Right forelimb (tissue), 1 donor: ENCODE measurements at places on chromosomes 16 and 17.

DNA sequence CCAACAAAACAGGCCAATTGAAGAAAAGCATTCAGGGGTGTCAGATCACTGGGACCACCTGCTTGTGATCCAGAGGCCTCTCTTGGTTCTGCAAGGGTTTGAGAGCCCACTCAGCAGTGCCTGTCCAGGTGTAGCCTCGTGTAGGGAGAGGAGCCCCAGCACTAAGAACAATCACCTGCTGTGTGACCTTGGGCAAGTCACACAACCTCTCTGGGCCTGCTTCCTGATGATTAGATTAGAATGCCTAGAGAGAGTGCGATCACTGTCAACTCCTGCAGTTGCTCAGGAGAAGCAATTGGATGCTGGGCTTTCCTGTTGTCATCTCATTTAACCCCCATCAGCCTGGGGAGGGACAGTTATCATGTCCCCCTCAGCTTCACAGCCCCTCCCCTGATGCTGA lies 10.2 kb downstream of the DLX3 start:
- no peak for DNase-seq

- DNase-seq, result no peak
Measured at GRCh38 chr16:87607223-87607622, 4.9 kb downstream of the JPH3 start.

GRCh38 chr17:80124351-80124981 lies 22.5 kb downstream of the EIF4A3 start:
- DNase-seq, result no peak

DNA sequence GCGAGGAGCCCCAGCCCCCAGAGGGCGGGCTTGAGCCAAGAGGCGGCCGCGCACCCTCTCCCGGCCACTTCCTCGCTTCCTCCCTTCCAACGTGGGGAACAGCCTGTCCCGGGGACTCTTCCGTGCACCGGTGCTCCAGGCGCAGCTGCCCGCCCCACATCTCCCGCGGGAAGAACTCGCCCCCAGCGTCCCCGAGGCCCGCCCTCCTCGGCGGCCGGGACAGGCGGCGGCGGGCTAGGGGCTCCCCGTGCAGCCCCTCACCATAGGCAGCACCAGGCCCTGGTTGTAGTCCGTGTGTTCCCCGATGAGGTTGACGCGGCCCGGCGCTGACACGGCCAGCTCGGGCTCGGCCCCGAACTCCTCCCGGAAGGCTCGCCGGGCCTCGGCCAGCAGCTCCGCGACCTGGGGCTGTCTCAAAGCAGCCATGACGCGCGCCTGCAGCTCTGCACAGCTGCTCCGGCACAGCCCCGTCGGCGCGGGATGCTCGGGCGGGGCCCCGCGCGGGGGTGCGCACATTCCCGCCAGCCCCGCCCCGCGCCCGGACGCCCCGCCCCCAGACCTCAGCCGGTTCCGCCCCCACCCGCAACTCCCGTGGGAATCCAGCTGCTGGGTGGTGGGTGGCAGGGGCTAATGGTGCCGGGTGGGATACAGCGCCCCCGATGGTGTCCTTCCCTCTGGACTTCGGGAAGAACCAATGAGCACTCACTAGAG lies at the start of gene GALK1:
Gene GALK1 (minus strand): TSS at position 482 of the 711 bp plus-strand sequence. CDS start 56 bp downstream, at position 426.
- DNase-seq, result peak; percentile 87

DNA sequence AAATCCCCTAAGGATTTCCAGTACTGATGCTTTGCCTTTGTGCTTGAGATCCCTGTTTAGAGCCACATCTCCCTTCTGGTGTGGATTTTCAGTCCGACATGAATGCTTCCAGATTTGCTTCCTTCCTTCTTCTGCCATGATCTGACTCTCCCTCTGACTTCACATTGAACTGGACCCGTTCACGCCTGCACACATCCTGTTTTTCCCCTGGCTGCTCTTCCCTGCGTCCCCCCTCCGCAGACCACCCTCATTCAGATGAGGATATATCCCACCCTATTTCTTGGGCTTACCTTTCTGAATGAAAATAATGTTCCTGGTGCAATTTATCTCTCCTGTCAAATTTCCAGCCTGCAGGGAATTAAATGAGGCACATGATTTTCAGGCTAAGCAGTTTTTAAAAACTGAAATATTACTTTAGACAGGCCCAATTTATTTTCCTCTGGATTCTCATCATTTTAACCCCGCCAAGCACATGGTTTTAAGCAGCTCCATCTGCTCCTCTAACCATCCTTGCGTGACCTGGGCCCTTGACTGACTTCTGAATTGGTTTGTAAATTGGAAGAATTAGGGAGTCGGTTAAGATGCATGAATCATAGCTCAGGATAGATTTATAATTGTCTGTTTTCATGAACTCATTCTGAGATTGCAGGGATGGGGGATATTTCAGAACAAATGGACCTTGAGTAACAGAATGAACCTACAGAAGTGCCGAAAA lies 59.2 kb downstream of the BMERB1 start:
- peak; percentile 54 for DNase-seq

GRCh38 chr17:40499551-40500189 lies 1.8 kb downstream of the TNS4 start:
- peak; percentile 78 for DNase-seq

- peak; percentile 26 for DNase-seq
Measured at GRCh38 chr16:86579268-86580062, 1.1 kb downstream of the FOXL1 start.

GRCh38 chr16:67661101-67661761 lies 471 bp downstream of the PARD6A start:
- DNase-seq, result no peak

GRCh38 chr16:46895399-46896313 lies 11.5 kb downstream of the GPT2 start:
- DNase-seq, result no peak

DNA sequence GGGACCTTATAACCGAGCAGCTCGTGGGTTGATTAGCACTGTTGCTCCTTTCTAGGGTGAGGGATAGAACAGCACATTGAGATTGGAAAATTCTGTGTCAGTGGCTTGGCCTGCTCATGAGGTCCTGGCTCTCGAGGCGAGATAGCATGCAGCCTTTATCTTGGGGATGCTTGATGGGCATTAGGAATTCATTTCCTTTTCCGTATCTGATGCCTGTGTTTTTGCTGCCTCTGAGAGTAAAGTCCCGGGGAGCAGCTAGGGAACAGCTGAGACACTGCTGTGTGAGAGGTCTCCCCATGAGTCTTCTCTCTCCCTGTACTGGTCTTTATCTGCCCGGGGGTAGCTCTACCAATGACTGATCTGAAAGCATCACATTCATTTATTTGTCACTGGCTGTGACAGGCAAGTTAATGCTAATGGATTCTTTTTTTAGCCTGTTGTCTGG lies 14.5 kb downstream of the MSI2 start:
- no peak for DNase-seq

- no peak for DNase-seq
Measured at GRCh38 chr16:51267681-51268080, 116.6 kb upstream of the SALL1 start.

- DNase-seq, result no peak
Measured at GRCh38 chr17:68353111-68353521, 61.8 kb downstream of the ARSG start.

DNA sequence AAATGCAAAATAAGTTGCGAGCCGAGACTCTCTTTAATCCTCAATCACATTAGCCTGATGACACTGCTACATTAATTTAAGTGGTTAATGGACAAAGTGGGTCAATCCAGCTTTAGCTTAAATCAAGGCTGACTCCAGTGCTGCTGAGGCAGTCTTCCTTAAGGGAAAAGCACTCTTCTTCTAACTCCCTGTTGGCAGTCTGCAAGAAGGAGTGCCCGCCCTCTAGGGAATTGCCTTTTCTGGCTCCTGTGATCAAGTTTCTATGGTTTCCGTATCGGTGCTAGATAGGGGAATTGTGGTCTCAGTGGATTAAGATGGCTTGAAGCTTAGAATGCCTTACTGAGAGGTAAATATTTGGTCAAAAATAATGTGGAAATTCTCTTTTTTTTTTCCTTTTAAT lies 41.0 kb downstream of the HS3ST3B1 start:
- no peak for DNase-seq

GRCh38 chr16:25040543-25040942 lies 25.4 kb upstream of the ARHGAP17 start:
- DNase-seq, result no peak

DNA sequence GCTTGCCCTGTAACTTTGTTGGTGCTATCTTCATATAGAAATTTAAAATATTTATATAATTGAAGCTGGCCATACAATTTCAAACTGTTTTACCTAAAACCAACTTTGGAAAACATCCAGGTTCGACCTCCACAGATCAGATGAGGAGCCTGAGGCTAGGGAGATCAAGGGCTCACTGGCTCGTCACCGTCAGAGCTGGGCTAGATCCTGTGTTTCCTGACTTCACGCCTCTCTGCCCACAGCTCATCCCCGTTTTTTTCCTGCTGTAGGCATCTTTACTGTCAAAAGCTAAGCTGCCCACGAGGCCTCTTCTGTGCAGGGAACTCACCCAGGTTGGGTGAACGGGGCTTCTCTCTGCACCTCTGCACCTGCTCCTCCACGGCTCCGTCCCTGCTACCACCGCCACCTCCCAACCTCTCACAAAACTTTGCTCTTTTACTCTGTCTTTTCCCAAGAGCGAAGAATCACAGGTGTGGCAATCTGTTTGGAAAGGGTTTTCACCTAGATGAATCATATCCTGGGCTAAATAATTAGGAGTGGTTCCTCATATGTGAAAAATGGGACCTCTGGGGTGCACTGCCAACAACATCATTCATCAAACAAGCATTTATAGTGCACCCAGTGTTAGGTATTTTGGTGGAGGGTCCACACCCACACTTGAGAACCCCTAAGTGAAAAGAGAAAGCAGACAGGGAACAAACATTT lies 24.8 kb upstream of the KDM6B start:
- no peak for DNase-seq

DNA sequence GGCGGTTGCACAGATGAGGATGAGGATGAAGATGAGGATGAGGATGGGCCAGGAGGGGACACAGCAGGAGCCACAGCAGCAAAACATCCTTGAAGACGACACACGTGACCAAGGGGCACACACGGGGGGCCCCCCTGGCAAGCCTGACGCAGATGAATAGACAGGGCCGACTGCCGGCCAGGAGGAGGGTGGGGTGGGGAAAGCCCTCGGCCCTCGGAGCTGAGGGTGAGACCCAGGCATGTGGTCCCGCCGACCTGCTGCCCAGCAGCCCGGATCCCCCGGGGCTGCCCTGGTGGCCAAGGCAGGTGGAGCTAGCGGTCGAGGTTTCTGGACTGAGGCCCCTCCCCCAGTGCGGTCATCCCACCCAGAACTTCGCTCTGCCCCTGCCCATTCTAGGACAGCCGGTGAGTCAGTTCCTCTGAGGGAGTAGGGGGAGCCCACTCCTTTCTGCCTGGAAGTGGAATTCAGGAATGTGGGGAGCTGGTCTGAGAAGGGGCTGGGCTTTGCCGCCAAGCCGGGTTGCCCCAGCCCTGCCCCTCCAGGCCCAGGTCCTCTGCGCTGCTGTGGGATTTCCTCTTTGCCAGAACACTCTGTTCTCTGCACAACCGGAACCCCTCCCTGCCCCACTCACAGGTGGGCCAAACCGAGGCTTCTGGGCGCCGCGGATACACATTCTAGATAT lies 9.9 kb downstream of the CYGB start:
- DNase-seq, result no peak

DNA sequence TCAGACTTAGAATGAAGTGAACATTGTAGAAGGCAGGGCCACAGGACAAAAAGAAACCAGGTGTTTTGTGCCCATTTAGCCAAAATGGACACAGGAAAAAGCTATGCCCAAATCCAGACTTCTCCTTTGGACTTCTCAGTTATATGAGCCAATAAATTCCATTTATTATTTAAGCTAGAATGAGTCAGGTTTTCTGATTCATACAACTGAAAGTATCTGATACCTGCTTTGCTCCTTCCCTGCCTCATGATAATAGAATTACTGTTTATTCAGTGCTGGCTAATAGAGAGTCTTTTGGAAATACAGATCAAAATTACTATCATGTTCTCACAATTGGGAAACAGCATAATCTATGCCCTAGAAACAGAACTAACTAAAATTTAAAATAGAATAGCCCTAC lies 8.7 kb upstream of the CPD start:
- DNase-seq, result no peak

DNA sequence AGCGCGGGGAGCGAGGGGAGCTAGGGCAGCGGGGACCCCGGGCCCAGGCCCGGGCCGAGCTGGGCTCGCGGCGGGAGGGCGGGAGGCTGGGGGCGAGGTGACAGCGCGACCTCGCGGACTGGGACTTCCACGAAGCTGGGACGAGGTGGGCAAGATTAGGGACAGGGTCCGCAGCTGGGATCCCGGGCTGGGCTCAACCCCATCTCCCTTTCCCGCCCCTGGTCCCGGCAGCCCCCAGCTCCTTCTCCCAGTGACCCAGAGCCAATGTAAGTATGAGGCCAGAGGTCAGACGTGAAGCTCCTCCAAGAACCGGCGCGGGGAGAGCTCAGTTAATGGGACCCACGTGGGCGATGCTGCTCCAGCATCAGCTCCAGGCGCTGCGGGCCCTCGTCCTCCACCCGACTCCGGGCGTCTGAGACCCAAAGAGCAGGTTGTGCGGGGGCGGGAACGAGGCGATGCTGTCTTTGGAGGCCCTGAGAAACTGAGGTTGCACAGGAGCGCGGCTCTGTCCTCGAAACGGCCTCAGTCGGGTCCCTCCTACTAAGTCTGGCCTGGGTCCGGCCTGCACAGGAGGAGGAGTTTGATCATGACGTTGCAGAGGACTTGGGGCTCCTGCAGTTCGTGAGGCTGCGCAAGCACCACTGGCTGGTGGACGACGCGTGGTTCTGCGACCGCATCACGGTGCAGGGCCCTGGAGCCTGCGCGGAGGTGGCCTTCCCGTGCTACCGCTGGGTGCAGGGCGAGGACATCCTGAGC lies 585 bp downstream of the ALOX12 start:
- DNase-seq, result no peak

- no peak for DNase-seq
Measured at GRCh38 chr16:61937646-61938045, 98.6 kb downstream of the CDH8 start.
